Pulmonary artery endothelial cell (primary cell): ENCODE measurements at places on chromosomes 5 and 9. TPM values are rescaled to one million over a fixed set of nuclear protein-coding genes. Genes with fewer than 3 reads are reported as not detected.

Gene MOB3B
- total RNA-seq: 0.07 TPM in 2 replicates

Gene PCDHB9
- 0.04 and 0.07 TPM in 2 replicates for total RNA-seq

Gene CDH9
- total RNA-seq: not detected in 2 replicates

Gene PCDHA4
- total RNA-seq: 0.26 and 0.42 TPM in 2 replicates

Gene ATG10
- 4.0 and 4.8 TPM in 2 replicates for total RNA-seq

Gene CD274
- total RNA-seq: 39.2 and 44.7 TPM in 2 replicates

Gene OR13C8
- total RNA-seq: not detected in 2 replicates

Gene SPACA9
- total RNA-seq: 1.6 TPM in 2 replicates

Gene FBLL1
- total RNA-seq: 0.39 and 0.86 TPM in 2 replicates

Gene GEMIN5
- 21.5 and 38.3 TPM in 2 replicates for total RNA-seq

Gene OBP2B
- total RNA-seq: not detected in 2 replicates

Gene NOTCH1
- total RNA-seq: 70.7 and 92.1 TPM in 2 replicates

Gene CDX1
- not detected in 2 replicates for total RNA-seq

Gene FGF10
- total RNA-seq: not detected in 2 replicates

Gene C5orf58
- not detected in 2 replicates for total RNA-seq

GRCh38 chr5:107342371-107342770 is 328.4 kb downstream of the EFNA5 start:
- DNase-seq: no peak

GRCh38 chr9:128920381-128921058 is at the start of gene PHYHD1:
Gene PHYHD1, plus strand, starts transcription at chr9:128920982. Its CDS starts 1,342 bp downstream, at chr9:128922324.
- DNase-seq: no peak

GRCh38 chr9:135610290-135611141 is 28.8 kb downstream of the GLT6D1 start:
- no peak for DNase-seq

DNA sequence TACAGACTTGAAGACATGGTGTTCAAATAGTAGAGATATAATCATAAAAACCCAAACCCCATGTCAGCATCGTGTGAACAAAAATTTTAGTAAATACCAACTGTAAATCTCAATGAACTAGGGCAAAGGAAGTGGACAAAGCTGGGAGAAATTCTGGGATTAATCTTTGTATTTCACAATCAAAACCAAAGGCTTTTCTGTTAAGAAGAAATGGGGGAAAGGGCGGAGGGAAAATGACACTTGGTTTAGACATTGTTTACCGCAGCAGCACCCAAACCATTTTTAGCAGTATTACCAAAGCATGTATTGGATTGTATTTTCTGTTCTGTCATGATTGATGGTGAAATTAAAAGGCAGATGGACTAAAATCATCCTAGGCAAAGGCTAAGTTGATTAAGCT is 134.2 kb upstream of the PRSS3 start:
- DNase-seq: no peak

GRCh38 chr5:143304836-143305475 is 98.5 kb downstream of the NR3C1 start:
- no peak for DNase-seq

GRCh38 chr5:178564811-178565550 is 25.2 kb downstream of the COL23A1 start:
- no peak for DNase-seq

- DNase-seq: no peak
Observed at GRCh38 chr5:10077791-10078545, 171.7 kb downstream of the ATPSCKMT start.

- DNase-seq: no peak
Observed at GRCh38 chr5:176543428-176544182, 5.5 kb upstream of the CDHR2 start.

GRCh38 chr5:93964421-93964820 is 223.0 kb upstream of the POU5F2 start:
- no peak for DNase-seq

DNA sequence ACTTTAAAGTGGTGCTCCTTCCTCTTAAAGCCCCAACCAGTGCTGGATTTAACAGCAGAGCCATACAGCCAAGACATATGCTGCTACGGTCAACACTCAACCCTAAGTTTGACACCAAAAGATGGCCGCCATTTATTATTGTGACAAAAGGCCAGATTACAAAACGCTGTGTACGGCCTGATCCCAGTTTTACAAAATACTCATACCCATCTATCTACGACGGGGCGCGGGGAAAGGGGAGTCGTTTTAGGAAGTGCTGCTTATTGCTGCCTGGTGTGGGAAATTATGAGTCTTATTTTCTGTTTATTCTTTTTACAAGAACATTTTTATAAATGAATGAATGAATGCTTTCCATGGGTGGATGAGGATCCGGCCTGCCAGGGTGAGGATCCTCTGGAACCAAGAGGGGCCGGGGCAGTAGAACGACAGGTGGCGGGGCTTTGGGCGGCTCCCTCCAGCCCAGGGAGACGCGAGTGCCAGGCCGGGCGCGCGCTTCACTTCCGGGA is 457 bp upstream of the IDNK start:
- DNase-seq: no peak

DNA sequence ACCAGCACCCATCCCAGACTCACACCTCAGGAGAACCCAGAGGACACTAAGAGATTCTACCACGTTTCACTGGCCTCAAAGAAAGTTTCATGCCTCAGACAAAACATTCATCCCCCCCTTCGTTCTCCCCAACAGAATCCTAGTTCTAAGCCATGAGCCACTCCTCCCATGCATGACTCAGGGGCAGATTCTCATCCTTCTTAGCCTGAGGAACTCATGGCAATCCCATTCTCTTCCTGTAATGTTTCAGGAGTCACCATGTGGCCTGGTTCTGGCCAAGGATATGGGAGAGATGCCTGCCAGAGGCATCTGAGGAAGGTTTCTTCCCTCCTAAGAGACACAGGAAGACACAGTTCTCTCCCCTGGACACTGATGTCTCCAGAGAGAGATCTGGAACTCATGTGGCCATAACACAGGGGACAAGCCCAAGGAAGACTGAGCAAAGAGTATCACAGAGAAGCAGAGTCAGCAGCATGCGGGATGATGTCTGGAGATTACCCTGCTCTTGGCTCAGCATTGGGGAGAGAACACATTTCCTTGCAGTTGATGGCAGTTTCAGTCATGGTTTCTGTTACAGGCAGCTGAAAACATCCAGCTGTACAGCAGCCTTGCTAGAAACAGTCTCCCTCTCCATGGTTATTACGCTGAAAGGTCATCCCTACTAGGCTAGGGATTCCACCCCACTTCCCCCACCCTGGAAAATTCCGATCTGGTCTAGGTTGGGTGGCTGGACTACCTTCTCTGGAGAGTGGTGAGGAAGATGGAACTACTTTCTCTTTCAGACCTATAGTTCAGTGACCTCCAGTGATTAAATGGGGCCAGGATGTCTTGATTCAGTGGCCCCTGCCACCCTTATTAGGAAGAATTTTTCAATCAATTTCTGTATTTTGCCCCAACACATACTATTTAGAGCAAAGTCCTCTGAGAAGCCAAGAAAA is 115.4 kb downstream of the ZNF608 start:
- no peak for DNase-seq

DNA sequence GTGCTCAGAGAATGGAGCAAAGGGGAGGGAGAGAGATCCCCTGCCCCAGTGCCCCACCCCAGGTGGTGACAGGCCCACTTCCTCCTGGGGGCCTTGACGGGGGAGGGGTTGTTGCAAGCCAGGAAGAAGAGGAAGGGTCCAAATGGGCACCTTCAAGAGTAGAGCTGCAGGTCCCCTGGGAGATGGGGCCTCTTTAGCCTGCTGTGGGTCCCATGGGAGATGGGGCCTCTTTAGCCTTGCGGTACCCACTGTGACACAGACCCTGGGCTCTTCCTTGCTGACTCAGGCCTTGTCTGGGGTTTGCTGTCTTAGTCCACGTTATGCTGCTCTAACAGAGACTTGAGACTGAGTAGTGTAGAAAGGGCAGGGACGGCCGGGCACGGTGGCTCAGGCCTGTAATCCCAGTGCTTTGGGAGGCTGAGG is 9.6 kb upstream of the TOR4A start:
- no peak for DNase-seq

- DNase-seq: no peak
Observed at GRCh38 chr9:22098643-22099332, 89.7 kb upstream of the CDKN2B start.

DNA sequence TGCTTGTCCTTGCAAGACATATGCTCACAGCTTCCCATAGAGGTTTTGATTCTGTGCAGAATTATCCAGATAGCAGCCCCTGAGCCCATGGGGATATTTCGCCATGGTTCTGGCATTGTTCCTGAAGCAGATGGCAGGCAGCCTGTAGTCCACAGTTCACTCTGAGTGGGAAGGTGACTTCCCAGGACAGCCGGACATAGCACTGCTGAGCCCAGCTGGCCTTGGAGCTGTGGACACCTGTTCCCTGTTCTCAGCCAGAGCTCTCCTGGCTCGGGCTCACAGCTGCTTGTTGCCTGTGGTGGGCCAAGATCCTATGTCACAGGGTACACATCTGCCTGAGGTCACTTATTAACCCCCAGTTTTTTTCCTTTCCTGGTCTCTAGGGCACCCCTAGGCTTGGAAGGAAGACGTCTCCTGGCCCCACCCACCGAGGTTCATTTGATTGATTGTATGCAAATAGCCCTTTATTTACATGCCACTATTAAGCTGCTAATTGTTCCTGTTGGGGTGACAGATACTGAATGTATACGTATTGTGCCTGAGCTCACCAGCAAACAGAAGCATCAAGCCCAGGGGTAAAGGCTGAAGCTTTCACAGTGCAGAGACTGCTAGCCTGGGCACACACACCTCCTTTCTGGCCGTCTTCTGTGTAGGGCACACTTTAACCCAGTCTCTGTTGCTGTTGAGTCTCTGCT is 96.6 kb upstream of the DMRT1 start:
- DNase-seq: no peak

- no peak for DNase-seq
Observed at GRCh38 chr5:157956271-157956885, 97.4 kb upstream of the CLINT1 start.

- no peak for DNase-seq
Observed at GRCh38 chr5:123134653-123135181, 45.7 kb downstream of the PRDM6 start.

DNA sequence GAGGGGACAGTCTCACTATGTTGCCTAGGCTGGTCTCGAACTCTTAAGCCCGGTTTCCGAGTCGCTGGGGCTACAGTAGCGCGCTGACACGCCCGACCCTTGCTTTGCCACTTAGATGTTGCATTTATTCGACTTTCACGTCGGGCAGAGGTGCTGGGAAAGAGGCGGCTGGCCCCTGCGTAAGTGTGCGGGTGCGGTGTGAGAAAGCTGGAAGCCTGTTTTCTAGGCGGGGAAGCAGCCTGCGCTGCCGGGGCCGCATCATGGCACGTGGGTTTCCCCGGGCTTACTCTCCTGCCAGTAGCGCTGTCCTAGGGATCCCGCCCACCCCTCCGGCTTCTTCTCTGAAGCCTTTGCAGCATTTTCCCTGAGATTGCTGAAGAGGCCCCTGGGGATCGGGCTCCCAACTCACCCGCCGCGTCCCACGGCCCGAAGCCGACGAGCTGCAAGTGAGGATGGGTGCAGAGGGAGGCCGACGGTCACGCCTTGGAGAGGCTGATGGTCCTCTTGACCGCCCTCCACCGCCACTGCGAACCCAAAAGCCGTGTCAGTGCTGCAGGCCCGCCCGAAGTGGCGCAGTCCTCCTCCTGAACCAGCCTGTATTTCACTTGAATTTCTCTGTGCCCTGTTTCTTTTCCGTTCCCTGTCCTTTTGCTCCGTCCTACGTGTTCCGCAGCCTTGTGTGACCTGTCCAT is 5.8 kb upstream of the TRIM41 start:
- DNase-seq: no peak

DNA sequence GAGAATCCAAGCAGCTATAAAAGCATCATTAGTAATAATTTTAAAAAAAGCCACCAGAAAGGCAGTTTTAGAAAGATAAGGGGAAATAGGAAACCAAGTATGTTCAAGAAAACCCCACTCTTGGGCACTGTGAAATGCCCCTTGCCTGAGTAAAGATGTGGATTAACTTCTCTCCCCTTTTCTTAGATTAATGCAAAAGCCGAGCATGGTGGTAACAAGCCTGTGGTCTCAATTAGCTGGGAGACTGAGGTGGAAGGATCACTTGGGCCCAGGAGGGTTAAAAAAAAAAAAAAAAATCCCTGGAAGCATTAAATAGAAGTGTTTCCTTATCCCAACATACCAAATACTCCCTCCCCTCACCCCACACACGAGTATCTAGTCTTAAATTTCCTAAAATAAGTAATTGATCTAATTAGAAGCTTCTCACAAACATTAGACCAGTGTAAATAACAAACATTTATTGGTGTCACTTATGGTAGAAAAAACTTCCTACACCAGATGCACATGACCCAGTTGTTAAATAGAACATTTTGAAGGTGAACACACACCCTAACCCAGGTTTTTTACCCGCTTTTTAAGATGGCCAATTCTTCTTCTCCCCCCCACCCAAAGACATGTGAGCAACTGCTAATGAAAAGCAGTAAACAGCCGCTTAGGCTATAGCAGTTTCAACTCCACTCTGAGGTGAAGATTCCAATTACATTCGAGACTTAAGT is 5.2 kb downstream of the HSPA5 start:
- DNase-seq: no peak

DNA sequence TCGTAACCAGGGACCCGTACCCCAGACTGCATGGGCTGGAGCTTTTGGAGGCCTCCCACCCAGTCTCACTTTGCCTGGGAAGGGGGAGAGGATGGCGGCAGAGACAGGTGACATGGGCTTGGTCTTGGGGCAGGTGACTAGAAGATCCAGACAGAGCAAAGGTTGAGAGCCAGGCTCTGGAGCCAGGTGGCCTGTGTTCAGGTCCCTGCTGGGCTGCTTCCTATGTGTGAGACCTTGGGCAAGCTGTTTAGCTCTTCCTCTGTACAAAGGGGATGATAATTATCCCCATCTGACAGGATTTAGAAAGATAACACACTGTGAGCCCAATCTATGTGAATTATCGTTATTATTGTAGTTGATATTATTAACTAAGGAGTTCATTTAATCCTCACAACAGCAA is 16.1 kb upstream of the NDST1 start:
- DNase-seq: no peak

DNA sequence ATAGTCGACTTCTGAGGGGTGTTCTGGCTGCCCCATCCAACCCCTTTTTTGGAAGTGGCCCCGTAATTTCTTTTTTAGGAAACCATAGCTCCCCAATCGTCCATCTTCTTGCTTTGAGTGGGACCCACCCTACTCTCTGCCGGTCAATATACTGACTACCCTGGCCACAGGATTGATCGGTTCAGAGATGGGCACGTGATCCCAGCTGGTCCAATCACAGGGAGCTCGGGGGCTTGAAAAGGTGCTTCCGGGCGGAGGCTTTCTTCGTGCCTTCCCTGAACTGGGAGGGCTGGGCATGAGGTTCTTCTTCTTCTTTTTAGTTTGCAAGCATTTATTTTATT is 78.7 kb upstream of the SH3PXD2B start:
- DNase-seq: no peak

DNA sequence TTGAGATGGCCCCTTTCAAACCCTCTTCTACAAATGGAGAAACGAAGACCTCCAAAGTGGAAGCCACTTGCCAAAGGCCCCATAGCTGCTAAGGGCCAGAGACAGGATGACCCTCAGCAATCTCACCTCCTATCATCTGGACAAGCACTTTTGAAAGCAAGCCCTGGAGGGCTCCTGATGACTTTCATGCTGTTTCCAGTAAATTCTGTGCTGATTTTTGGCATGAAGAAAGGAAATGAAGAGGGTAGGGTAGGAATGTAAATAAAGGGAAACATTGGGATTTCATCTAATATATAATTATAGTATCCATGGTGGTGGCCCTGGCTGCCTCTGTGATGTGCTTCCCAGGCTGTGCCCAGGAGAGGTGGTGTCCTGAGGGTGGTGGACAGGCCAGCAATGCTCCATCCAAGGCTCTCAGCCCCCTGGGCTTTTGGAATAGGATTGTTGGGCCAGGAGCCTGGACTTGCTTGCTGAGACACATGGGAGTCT is 208.0 kb upstream of the TRIM32 start:
- no peak for DNase-seq
